ENCODE measurements at places on chromosomes 12 and 14. TPM values are rescaled to one million over a fixed set of nuclear protein-coding genes. Genes with fewer than 3 reads are reported as not detected.

GRCh38 chr14:64728106-64728505 is 23.9 kb downstream of the PLEKHG3 start:
- H3K4me3 ChIP-seq: no peak overlapping the region
- H3K27me3 ChIP-seq: no peaks in the 10 kb centered on the region
- no peak for DNase-seq

- H3K27ac ChIP-seq: no peak overlapping the region
- H3K4me3 ChIP-seq: no peak overlapping the region
- no peaks in the 10 kb centered on the region for H3K27me3 ChIP-seq
- H3K4me1 ChIP-seq: no peaks in the 10 kb centered on the region
- no peaks in the 10 kb centered on the region for H3K36me3 ChIP-seq
These were observed 178.6 kb downstream of the KSR2 start for GRCh38 chr12:117790198-117790597.

- no peak for DNase-seq
- H3K4me1 ChIP-seq: peaks cover 7% of the 10 kb centered on the region
- no peak overlapping the region for H3K4me3 ChIP-seq
- no peaks in the 10 kb centered on the region for H3K36me3 ChIP-seq
- H3K27me3 ChIP-seq: no peaks in the 10 kb centered on the region
These were observed 219.1 kb downstream of the PHLDA1 start for GRCh38 chr12:75812271-75813018.

DNA sequence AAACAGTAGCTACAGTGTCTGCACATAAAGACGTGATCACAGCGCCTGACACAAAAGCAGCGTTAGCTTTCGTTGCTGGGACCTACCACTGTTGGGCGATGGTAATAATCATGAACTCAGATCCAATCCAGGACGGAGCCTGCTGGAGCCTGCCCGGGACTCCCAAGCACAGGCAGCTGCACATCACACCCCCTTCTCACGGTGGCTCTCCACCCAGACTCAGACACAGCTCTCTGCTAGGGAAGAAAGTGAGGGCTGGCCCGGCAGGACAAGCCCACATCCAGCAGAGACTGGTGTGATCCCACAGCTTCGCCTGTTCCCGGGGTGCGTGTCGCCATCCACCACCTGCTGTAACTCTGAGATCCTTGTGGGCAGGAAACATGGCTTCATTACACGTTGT is 49.9 kb upstream of the FOXN3 start:
- no peak for DNase-seq
- no peak overlapping the region for H3K4me3 ChIP-seq
- no peaks in the 10 kb centered on the region for H3K36me3 ChIP-seq

GRCh38 chr14:92675421-92675820 is 73.0 kb downstream of the LGMN start:
- H3K4me1 ChIP-seq: peaks cover 5% of the 10 kb centered on the region
- H3K36me3 ChIP-seq: peaks cover 8% of the 10 kb centered on the region
- no peaks in the 10 kb centered on the region for H3K27me3 ChIP-seq
- no peak overlapping the region for H3K4me3 ChIP-seq
- no peak overlapping the region for H3K27ac ChIP-seq

- DNase-seq: no peak
- no peak overlapping the region for H3K4me3 ChIP-seq
- peaks cover 41% of the 10 kb centered on the region for H3K27me3 ChIP-seq
These were observed 7.0 kb downstream of the TMEM179 start for GRCh38 chr14:104597576-104597975.

DNA sequence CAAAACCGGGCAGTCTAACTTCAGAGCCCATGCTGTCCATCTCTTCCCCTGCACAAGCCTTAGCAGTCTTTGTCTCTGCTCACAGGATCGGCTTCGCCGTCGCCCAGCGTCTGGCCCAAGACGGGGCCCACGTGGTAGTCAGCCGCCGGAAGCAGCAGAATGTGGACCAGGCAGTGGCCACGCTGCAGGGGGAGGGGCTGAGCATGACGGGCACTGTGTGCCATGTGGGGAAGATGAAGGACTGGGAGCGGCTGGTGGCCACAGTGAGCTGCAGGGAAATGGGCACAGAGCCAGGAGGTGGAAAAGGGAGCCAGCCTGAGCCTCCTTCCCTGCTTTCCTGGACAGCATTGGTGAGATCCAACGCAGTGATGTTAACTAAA is 14.2 kb upstream of the CARMIL3 start:
- H3K27ac ChIP-seq: no peak overlapping the region
- no peaks in the 10 kb centered on the region for H3K36me3 ChIP-seq
- H3K4me1 ChIP-seq: peaks cover 11% of the 10 kb centered on the region
- no peak for DNase-seq
- no peak overlapping the region for H3K4me3 ChIP-seq

DNA sequence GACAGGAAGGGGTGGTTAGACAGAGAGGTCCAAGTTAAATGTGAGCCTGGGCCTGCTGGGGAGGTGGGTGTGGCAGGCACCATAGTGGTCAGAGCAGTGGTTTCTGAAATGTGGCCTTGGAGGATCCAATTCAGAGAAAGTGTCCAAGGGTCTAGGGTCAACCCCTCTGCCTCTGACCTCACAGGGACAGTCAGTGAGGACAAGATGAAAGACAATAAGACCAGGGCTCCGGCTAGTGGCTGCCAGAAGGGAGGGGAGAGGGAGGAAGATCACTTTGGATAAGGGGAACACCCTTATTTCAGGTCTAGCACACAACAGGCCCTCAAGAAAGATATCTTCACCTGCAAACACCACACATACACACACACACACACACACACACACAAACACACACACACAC is 335.1 kb downstream of the MED13L start:
- H3K4me1 ChIP-seq: no peaks in the 10 kb centered on the region
- peaks cover 7% of the 10 kb centered on the region for H3K36me3 ChIP-seq
- H3K27me3 ChIP-seq: no peaks in the 10 kb centered on the region
- no peak for DNase-seq
- H3K27ac ChIP-seq: no peak overlapping the region

DNA sequence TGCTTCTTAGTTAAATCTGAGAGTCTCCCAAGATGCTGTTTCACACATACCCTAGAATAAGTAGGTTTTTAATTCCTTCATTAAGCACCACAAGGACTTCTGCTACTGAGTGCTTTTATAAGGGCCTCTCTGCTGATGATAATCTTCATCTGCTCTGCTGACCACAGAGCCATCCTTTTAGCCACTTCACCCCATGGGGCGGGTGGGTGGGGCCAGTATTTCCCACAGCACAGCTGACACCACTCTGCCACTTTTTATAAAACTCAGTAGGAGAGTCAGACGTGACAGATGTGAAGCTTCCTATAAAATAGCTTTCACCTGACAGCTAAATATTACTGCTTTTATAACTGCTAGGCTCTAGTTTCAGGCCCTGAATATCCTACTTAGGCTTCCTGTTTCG is 20.3 kb downstream of the FCF1 start:
- H3K36me3 ChIP-seq: peaks cover 59% of the 10 kb centered on the region
- H3K4me1 ChIP-seq: no peaks in the 10 kb centered on the region
- no peak overlapping the region for H3K4me3 ChIP-seq
- H3K27ac ChIP-seq: no peak overlapping the region
- H3K27me3 ChIP-seq: no peaks in the 10 kb centered on the region

DNA sequence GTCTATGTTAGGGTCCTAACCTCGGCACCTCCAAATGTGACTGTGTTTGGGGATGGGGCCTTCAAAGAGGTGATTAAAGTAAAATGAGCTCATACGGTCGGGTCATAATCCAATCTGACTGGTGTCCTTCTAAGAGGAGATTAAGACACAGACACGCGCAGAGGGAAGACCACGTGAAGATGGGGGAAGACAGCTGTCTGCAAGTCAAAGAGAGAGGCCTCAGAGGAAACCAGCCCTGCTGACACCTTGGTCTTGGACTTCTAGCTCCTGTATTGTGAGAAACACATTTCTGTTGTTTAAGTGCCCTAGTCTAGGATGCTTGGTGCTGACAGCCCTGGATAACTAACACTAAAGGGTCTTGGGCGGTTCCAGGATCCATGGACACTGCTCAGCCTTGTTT is 109.6 kb downstream of the DICER1 start:
- H3K36me3 ChIP-seq: no peaks in the 10 kb centered on the region
- no peak overlapping the region for H3K27ac ChIP-seq
- no peaks in the 10 kb centered on the region for H3K4me1 ChIP-seq
- no peak for DNase-seq

- H3K4me1 ChIP-seq: no peaks in the 10 kb centered on the region
- no peak for DNase-seq
- H3K36me3 ChIP-seq: no peaks in the 10 kb centered on the region
- no peak overlapping the region for H3K27ac ChIP-seq
- H3K27me3 ChIP-seq: no peaks in the 10 kb centered on the region
These were observed 73.8 kb upstream of the RIN3 start for GRCh38 chr14:92439537-92440344.

DNA sequence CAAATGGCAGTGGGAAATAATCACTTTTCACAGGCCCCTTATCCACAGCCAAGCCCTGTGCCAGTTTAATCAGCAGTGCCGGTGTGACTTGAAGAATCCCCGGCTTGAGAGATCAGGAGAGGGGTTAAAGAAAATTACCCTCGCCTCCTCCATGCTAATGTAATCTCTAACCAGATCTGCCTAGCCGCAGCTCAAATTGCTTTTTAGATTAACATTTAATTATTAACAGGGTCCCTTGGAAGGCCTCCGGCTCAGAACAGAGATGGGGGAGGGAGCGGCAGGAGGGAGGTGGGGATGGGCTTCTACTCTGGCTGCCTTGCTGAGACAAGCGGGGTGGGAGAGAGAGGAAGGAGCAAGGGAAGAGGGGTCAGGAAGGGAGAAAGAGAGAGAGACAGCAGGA is 24.0 kb downstream of the FAM222A start:
- H3K4me1 ChIP-seq: no peaks in the 10 kb centered on the region
- DNase-seq: no peak
- no peak overlapping the region for H3K4me3 ChIP-seq
- H3K27me3 ChIP-seq: no peaks in the 10 kb centered on the region

DNA sequence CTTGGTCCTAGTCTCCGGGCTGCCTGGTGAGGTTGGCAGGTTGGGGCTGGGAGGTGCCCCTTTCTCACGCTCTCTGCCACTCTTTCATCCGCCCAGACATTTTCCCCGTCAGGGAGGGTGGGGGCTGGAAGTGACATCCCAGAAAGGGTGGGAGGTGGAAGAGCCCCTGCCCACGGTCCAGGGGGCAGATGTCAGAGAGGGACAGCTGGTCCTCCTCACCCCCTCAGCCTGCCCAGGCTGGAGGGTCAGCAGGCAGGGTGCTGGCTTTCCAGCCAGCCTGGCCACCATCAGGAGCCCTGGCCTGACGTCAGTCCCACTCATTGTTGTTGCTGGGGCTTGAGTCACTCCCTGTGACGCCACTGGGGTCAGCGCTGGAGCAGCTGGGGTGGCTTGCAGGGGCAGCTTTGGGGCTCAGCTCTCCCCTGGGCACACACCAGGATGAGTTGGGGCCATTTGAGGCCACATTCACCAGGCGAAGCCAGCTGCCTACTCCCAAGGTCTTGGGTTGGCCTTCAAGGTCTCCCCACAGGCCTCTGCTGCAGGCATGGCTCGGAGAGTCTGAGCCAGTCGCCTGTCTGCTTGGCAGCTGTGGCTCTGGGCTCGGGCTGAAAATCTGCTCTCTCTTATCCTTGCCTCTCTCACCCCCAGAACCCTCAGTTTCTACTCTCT is 5.7 kb upstream of the ATG101 start:
- H3K36me3 ChIP-seq: no peaks in the 10 kb centered on the region
- peaks cover 20% of the 10 kb centered on the region for H3K27me3 ChIP-seq
- H3K4me1 ChIP-seq: no peaks in the 10 kb centered on the region
- H3K4me3 ChIP-seq: no peak overlapping the region
- no peak overlapping the region for H3K27ac ChIP-seq
- DNase-seq: peak; percentile 33

DNA sequence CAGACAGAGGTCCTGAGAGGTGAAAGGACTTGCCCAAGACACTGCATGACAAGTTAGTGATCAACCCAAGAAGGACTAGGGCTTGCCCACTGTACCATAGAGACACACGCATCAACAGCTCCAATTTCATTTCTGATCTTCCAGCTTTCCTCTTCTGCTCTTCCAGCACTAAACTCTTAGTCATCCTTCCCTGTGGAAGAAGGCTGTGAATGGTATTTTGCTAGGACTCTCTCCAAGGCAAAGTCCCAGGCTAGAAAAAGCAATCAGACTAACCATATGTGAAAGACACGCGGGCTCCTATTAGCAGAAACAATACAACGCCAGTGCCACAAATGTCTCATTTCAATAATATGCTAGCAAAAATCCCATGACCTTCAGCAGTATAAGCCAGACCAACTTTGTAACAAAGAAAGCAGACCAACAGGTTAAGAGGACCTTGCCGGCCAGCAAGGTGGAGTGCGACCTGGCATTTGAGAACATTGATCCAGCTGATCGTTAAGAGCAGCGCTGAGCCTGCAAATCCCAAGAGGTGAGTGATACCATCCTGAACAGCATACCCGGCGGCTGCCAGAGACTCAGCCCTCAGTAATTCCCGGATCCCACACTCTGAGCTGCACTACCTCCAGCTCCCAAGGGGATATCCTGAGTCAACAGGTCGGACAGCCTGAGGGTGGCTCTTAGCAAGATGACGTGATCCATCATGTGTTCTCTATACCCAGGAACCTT is 132.5 kb downstream of the FOXN3 start:
- no peak for DNase-seq
- no peak overlapping the region for H3K4me3 ChIP-seq
- no peaks in the 10 kb centered on the region for H3K27me3 ChIP-seq
- H3K4me1 ChIP-seq: no peaks in the 10 kb centered on the region

DNA sequence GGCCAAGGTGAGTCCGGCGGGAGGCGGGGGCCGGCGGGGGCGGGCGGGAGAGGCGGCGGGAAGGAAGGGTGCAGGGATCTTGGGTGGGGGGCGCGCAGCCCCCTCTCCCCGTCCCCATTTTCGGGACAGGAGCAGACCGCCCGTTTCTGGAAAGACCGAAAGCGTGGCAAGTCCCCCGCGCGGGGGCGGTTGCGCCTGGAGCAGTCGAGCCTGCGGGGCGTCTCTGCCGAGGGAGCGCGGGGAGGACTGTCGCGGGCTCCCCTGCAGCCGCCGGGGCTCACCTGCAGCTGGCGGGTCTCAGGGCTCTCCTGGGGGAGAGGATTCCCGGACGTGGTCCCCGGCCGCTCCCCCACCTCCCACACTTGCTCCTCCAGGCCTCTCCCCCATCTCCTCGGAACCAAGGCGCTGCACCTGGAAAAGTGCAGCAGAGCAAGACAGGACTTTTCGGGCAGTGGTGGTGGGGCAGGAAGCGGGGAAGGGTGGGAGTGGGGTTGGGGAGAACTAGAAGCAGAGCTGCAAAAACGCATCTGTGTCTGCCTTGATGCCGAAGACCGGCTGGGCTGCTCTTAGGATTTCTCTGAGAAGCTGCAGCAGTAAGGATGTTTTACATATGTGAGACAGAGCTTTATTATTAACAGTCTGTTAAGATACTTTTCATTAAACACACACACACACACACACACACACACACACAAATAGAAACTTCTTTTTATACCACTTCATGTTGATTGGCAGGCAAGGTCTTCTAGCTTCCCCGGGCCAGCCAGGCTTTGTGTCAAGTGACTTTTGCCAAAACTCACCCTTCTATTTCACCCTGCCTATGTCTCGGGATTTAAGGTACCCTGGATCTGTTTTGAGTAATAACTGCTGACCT is 677 bp downstream of the C12orf75 start:
- DNase-seq: peak; percentile 30
- peaks cover 35% of the 10 kb centered on the region for H3K4me1 ChIP-seq
- H3K36me3 ChIP-seq: no peaks in the 10 kb centered on the region
- no peak overlapping the region for H3K27ac ChIP-seq
- peak overlapping the region; percentile 71 for H3K4me3 ChIP-seq
- no peaks in the 10 kb centered on the region for H3K27me3 ChIP-seq

The SLC10A1 gene
- total RNA-seq: not detected

The TROAP gene
- total RNA-seq: 41.9 TPM
